ENCODE measurements at places on chromosomes 1 and 21.

DNA sequence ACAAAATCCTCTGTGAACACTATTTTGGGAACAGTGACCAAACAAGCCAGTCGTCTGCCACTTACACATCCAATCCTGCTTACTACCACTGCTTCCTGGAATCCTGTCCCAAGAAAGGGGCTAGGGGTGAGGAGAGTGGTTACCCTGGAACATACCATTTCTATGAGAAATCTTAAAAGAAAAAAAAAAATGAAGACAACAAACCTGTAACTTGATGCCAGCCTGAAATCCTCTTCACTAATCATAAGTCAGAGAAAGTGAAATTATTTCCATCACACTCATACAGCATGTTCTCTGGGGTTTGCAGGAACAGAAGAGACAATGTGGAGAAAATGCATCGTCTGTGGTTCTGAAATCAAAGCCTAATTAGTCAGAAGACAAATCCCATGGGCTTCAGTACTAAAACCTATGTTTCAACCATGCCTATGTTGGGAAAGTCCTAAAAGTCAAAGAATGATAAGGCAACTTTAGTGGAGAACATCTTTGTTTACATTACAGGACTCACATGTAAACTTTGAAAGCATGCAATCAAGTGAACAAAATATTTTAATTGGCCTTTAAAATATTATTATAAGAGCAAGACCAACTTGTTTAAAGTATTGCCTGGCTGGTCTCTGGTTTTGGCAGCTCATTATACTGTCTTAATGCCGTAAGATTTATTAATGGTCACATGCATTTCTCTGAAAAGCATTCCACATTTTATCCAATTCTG lies 220.7 kb downstream of the LTN1 start:
- DNase-seq, result no peak

DNA sequence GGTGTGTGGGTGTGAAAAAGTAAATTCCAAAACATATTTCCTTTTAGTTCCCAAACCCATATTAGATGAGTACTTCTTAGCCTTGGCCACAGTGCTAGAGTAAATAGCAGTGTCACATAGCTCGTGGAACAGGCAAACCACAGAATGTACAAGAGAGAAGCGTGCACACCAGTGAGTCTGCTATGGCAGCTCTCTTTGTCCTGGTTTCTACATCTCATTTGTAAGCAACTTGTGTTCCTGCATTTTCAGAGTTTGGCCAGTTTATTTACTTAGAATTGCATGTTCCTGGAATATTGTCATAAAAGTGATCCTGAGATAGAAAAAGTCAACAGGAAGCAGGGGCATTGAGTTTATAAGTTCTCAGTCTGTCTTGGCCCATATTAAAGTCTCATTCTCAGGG lies 142.1 kb downstream of the DHRS3 start:
- DNase-seq, result no peak

DNA sequence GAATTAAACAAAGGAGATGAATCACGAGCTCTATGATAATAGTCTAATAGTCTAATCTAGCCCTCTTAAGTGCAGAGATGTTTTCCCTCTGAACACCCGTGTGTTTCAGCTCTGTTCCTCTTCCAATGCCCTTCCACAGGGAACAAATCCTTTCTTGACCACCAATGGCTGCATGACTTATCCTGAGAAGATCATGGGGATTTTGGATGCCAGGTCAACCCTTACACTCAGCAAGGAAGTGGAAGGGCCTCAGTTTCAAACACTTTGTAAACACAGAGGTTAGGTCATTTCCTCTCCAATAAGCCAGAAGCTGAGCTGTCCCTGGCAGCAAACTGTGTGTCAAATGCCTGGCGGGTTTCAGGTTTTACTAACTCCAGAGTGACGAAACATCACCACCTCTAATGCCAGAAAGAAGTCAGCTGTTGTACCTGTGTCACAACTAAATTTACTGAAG lies 200.0 kb downstream of the GABPA start:
- DNase-seq, result no peak

DNA sequence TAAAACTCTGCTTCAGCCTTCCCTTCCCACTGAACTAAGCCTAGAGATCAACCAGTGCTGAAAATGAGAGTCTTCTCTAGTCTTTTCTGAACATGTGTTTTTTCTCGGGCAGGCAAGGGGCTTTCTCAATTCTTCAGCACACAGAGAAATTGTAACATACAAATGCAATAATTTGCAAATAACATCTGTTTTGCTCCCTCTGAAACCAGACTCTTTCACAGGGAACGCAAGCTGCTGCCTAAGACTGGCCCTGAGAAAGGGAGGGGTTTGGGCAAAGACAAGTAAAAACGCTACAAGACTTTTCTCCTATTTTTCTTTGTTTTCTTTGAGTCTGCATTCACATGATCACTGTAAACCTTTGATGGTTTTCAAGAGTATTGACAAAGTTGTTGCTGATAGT lies 39.6 kb upstream of the VN1R5 start:
- DNase-seq, result no peak

DNA sequence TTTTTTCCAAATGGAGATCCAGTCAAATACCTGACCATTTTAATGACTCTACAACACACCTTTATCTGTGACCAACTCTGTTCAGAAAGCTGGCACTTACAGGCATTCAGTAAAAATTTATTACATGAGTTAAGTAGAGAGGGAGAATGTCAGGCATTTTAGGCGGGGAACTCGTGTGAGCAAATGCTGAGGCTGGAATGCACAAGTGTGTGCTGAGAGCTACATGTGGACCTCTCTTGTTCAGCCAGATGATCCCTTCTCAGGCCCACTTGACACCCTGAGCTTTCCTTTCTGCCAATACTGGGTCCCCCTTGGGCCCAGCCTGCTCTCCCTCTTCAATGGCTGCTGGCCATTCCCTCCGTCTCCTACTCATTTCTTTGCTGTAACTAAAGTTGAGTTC lies 11.7 kb downstream of the PPIH start:
- DNase-seq, result no peak

DNA sequence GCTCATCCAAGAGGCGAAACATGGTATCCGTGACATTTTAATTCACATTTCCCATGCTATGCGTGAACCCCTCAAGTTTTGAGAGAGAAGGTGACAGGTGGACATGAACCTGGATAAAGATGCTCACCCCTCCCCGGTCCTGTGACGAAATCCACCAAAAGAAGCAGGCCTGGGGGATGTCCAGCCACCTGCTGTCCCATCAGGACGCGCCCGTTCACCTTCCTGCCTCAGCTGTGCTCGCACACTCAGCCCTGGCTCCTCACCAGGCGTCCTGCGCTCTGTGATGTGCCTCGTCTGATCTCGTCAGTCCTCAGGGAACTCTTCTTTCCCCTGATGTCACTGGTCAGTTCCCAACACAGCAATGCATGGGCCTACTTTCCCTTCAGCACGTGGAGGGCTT lies 10.3 kb downstream of the FHAD1 start:
- no peak for DNase-seq

DNA sequence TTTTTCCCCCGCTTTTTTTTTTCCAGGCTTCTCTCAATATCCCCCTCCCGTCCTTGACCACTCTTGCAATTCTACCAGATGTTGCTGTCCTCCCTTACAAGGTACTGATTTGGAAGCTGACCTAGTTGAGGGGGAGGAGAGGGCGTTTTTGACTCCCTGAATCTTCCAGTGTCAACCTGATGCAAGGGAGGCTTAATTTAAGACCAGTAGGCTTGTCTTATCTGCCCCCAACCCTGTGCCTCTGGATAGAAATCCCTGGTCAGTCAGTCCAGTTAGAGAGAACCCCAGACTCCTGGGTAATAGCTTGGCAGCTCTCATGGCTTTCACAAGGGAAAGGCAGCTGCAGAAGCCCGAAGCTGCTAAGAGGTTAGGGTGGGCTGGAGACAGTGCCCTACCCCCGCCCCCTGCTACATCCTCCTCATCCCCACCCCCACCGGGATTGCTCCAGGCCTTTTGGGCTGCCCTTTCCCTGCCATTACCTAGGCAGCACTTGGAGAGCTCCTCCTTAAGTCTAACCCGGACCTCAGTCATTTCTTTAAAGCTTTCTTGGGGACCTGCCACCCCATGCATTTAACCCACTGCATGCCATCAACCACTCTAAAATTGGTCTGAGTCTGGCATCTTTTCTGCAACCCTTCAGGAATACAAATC lies 3.6 kb downstream of the ACKR1 start:
- no peak for DNase-seq

GRCh38 chr21:46038871-46039397 lies 57.4 kb downstream of the COL6A1 start:
- no peak for DNase-seq

DNA sequence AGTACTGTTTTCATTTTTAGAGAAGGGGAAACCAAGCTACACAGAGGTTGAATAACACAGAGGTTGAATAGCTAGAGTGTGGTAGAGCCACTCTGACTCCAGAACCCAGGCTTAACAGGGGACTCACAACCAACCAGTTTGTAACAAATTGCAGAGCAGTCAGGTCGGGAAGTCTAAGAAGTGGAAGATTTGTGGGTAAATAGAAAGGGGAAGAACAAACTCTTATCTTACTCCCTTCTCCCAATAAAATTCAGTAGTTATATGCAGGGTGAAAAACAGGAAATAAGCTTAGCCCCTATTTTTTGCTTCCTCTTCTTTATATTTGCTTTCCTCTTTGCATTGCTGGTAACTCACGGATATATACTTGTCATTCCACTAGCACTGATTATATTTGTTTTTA lies 23.2 kb downstream of the CDC42 start:
- DNase-seq, result peak; percentile 81

GRCh38 chr1:183288583-183288982 lies 102.5 kb downstream of the LAMC2 start:
- DNase-seq, result no peak

DNA sequence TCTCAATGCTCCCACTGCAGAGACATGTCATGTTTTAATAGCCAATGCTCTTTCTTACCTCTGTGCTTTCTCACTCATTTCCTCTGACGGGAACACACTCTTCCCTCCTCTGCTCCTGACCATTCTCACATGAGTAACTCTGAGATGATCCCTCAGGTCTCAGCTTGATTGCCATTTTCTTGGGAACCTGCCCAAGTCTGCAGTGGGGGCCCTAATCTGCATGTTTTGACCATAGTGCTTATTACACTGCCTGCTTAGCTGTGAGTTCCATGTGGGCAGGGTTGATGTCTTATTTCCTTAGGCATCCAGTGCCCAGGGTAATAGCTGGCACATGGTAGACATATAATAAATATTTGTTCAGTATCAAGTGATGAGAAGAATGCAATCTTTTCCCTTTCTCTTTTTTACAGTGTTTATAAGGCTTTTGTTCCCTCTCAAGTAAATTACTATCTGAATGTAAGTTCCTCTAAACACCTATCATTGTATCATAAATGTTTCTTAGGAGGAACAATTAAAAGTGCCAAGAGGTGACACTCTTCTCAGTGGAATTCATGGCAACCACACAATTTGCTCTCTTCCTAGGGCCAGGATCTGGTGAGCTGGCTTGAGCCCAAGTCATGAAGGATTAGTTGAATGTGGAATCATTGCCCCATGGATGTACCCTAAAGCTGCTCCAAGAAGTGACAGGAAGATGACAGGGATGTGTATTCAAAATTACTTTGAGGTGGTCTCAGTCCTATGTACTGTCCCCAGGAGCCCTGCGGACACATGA lies 485.4 kb upstream of the USP24 start:
- DNase-seq, result no peak

- DNase-seq, result no peak
These were observed 162.7 kb downstream of the PCP4 start for GRCh38 chr21:40029888-40030287.

DNA sequence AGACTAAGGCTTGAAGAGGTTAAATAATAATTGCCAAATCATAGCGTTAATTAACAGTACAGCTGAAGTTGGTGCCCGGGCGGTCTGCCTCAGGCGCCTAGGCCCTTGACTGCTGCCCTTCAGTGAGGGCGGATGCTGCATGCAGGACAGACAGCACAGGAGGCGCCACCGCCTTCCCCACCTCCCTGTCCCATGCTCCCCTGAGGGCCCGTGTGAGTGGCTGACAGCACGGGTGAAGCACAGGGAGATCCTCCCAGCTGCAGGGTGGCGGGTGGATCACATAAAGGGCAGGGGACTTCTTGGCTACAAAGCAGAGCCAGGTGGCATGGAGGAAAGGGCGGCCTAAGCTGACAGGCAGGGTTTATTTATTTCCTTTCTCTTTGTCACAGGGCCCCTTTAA lies 49.1 kb downstream of the DDX20 start:
- DNase-seq, result no peak

- no peak for DNase-seq
These were observed 18.1 kb downstream of the B3GALT5 start for GRCh38 chr21:39630827-39631226.

DNA sequence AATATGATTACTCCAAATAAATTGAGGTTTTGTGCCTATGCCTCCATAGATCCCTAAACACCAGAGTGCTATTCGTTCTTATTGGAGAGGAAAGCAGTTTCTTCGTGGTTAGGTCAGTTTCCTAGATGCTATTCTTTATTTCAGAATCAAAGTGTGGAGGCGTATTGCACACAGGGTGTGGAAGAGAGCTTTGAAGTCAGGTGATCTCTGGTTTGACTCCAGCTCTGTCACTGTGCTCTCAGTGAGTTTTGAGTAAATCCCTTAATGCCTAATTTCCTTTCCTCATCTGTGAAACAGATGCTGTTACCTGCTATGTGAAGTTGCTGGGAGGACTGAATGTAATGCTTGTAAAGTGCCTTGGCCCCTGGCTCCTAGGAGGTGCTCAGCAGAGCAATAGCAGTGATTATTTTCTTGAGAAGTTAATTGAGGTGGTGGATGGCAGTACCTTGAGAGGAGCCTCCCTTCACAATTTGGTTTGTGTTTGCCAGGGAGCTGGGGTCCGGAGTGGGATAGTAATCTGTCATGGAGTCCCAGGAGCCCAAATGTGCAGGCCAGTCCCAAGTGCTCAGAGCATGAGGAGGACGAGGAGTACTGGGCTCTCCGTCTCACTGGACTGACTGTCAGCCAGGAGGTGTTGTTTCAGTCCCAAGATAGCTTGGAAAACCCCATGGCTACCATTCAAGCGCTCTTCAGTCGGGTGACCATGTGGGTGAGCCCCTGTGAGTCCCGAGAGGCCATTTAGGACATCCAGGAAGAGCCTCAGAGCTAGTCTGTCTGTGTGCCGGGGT lies 14.9 kb downstream of the NTPCR start:
- no peak for DNase-seq

GRCh38 chr1:6545276-6546112 lies 8.8 kb downstream of the NOL9 start:
- DNase-seq, result no peak

GRCh38 chr1:212752252-212752933 lies 39.2 kb downstream of the NSL1 start:
- DNase-seq, result peak; percentile 49

GRCh38 chr1:182181167-182181572 lies 119.7 kb upstream of the ZNF648 start:
- DNase-seq, result no peak

DNA sequence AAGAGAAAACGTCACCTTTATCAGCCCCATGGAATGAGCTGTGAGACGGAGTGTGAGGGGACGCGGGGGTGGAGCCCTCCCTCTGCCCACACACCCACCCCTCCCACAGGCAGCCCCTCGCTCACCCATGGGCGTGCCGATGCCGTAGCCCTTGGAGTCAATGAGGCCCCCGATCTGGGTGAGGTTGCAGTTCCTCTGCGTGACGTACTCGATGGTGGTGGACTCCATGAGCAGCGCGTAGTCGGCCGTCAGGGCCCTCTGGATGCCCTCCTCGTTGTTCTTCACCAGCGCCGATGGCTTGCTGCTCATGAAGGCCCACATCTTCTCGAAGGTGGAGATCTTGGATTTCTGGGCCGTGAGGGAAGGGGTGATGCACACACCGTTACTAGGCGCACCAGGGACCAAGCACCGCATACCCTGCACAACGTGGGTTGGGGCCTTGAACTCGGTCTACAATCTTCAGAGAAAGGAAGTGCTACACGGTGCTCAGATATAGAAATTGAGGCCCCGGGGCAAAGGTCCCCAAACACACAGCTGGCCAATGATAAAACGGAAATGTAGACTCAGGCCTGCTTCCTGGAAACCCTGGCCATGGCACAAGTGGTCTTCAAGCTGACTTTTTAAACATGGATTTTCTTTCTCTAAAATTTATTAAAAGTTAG lies 228.2 kb downstream of the GRIK3 start:
- no peak for DNase-seq

All from AML-193 (cell line).